ENCODE measurements at places on chromosomes 12 and 14. TPM values are rescaled to one million over a fixed set of nuclear protein-coding genes. Genes with fewer than 3 reads are reported as not detected.

Gene IL31
- total RNA-seq = not detected

Gene EEA1
- 28.2 TPM for total RNA-seq

Gene FOXG1
- 0.24 TPM for total RNA-seq

Gene ABCD2
- 0.72 TPM for total RNA-seq

Gene RERGL
- not detected for total RNA-seq

GRCh38 chr14:56552615-56553014, 27.0 kb upstream of the TMEM260 start:
- DNase-seq = no peak

- peak; percentile 39 for DNase-seq
Measured at GRCh38 chr14:90797451-90797850, 18.8 kb downstream of the TTC7B start.

- DNase-seq = peak; percentile 69
Measured at GRCh38 chr14:59464486-59465315, 479 bp downstream of the GPR135 start.

- no peak for DNase-seq
Measured at GRCh38 chr14:61125041-61125866, 144.2 kb downstream of the SLC38A6 start.

DNA sequence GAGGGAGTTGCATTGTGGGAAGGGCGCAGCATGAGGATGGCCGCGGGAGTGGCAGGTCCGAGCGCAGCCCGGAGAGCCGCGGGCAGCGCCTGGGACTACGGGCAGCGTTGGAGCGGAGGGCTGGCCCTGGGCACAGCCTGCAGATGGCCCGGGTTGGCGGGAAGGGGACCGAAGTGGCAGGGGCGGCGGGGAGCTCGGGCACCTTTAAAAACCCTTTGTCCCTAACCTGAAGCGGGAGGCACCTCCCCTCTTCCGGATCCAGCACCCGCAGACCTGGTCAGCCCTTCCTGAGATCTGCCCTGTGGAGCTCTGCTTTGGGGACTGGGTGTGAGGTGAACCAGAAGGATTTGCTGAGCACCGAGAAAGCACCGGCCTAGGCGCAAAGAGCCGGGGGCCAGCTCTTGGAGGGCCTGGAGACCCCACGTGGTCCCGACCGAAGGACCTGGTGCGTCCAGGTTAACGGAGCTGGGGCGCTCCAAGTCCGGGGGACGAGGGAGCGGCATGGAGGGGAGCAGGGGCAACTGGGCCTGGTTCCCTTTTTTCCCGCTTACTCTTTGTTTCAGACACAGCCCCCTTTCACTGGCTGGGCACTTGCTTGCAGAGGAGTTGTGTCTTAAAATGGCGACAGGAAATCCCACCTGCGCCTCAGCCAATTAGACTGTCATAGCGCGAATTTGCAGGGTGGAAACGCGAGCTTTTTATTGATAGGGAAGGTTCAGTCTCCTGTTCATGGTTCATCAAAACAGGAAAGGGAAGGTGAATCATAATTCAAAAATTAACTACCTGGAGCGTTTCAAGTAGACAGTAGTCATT, 792 bp upstream of the SLC38A1 start:
- DNase-seq = no peak

DNA sequence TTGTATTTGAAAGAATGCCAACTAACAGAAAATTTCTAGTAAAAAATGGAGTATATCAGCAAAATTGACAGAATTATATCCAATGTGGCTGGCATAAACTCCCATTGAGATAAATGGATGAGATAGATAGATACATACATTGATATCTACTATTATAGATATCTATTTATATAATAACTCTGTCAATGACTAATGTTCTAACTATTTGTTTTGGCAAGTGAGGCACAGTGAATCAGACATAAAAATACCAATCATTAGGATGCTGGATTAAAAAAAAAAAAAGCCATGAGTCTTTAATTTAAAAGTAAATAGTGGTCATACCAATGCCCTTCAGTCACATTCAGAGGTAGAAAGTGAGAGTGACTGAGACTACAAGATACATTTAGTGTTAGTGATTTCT, 33.7 kb upstream of the GLIPR1 start:
- no peak for DNase-seq

GRCh38 chr12:62658910-62659309, 192.3 kb downstream of the MON2 start:
- no peak for DNase-seq

DNA sequence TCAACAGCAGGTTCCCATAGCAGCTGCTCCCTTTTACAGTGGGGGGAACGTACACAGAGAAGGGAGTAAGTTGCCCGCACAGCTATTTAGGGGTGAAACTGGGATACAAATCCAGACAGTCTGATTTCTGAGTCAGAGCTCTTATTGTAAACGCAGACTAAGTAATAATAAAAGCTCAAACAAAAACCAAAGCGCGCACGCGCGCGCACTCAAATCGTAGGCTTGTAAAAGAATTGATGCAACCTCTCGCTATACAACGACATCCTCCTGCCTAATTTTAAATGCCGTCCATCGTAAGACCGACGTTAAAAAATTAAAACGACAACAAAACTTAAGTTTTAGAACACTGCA, 747 bp upstream of the DACT1 start:
- peak; percentile 85 for DNase-seq

DNA sequence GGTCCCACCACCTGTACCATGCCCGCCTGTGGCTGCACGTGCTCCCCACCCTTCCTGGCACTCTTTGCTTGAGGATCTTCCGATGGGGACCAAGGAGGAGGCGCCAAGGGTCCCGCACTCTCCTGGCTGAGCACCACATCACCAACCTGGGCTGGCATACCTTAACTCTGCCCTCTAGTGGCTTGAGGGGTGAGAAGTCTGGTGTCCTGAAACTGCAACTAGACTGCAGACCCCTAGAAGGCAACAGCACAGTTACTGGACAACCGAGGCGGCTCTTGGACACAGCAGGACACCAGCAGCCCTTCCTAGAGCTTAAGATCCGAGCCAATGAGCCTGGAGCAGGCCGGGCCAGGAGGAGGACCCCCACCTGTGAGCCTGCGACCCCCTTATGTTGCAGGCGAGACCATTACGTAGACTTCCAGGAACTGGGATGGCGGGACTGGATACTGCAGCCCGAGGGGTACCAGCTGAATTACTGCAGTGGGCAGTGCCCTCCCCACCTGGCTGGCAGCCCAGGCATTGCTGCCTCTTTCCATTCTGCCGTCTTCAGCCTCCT, 1.1 kb downstream of the INHBE start:
- DNase-seq = peak; percentile 30
